Fibroblast of skin of abdomen (primary cell): ENCODE measurements at places on chromosomes 5 and 9.

DNA sequence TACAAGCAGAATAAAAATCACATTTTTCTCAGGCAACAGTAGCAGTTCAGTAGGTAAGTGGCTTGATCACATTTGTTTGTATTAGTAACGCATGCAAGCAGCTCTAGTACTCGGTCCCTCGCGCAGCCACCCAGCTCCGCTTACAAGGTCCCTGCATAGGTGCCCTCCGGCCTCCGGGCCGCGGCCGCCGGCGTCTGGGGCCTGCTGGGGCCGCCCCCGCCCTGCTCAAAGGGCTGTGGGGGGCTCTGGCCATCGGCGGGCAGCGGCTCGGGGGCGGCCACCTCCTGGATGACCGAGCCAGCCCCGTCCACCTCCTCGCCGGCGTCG is 50.2 kb upstream of the UBAC1 start:
- DNase-seq: no peak

- no peak for DNase-seq
Observed at GRCh38 chr9:19108038-19108437, 5.3 kb upstream of the HAUS6 start.

DNA sequence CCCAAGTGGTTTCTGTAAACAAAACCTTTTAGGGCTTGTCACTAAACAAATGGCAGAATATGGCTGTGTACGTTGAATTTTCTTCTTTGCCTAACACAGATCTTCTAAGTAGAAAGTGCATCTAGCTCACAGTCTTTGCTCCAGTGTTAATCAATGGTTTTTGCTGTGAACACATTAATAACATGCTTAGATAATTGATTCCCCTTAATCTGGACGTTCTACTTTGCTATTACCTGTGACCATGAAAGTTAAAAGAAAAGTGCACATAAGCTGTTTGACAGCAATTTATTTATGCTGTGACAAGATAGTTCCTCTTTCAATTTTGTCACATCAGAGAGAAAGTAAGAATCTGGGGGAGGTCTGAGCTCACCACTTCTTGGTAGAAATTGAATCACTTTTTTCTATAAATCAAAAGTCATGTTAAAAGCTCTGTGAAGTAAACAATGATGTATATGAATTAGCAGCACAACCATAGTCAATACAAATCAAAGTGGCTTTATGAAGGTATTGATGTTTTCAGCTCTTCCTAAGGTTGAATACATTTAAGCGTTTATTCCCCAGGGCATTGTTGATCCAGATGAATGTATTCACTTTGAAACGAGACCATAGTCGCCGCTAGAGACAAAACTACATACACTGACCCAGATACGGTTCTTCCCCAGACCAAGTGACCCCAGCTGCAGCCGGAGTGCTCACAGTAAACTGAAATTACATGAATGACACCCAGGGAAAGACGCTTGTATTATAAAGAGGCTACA is 174.6 kb upstream of the ZNF608 start:
- DNase-seq: no peak

DNA sequence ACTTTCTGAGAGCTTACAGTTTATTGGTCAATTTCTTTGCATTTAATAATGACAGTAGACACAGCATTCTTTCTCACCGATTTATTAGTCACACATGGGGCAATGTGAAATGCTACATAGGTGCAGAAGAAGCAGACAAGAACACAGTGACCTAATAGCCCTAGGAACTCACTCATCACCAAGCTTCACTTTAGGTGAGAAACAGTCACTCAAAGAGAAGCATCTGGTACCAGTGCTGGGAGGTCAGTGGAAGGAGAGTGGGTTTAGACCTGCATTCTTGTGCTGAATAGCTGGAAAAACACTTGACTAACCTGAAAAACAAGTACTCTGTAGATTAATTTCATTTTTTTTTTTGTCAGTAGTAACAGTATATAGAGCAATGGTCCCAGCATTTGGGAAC is 179.6 kb downstream of the GRIA1 start:
- peak; percentile 26 for DNase-seq

- DNase-seq: no peak
Observed at GRCh38 chr5:113512341-113512740, 1.2 kb upstream of the YTHDC2 start.

DNA sequence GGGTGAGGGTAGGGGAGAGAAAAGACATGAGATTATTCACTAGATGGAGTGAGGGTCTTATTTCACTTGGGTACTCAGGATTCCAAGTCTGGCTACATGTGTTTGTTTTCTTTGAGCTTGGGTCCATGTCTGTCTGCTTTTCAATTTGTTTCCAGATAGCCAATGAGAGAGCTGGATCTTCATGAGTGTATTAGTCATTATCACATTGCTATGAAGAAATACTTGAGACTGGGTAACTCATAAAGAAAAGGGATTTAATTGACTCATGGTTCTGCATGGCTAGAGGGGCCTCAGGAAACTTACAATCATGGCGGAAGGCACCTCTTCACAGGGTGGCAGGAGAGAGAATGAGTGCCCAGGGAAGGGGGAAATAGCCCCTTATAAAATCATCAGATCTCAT is 196.8 kb upstream of the TRIM32 start:
- DNase-seq: no peak

DNA sequence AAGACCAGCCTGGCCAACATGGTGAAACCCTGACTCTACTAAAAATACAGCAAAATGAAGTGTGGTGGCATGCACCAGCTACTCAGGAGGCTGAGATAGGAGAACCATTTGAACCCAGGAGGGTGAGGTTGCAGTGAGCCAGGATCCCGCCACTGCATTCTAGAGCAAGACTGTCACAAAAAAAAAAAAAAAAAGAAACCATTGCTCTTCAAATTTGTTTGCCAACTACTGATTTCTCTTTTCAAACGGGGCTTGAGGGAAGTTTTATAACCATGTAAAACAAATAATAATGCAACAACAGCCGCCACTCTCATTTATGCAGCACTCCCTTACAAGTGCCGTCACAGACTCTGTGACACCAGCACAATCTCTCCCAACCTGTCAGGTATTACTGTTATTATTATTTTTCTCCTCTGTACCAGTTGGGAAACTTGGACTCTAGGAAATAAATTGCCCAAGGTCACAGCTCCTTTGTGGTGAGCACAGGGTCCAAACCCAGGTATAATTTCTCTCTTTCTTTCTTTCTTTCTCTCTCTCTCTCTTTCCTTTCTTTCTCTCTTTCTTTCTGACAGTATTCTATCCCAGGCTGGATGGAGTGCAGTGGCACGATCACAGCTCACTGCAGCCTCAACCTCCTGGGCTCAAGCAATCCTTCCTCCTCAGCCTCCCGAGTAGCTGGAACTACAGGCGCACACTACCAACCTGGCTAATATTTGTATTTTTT is 25.4 kb downstream of the SERINC5 start:
- no peak for DNase-seq

DNA sequence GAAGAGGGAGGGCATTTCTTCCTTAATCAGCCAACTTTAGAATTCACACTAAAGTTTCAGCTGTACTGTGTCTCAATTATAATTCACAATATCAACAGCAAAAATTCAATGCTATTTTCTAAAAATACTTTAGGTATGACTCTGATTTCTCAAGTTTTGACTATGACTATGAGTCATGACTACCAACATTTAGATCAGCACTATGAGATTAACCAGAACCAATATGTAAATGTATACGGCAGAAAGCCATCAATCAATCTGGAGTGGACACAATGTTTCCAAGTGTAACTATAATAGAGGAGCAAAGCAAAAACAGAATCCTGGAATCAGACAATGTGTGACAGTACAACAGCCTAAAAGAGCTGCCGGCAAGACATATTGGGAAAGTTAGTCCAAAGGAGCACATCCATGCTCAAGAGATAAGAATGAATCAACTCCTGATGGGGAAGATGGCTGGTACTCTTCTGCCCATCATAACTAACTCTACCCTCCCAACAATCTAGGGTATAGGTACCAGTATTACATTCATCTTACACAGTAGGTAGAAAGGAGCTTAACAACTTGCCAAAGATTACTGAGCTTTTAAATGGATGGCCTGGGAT is 294.4 kb downstream of the SEMA5A start:
- peak; percentile 77 for DNase-seq

DNA sequence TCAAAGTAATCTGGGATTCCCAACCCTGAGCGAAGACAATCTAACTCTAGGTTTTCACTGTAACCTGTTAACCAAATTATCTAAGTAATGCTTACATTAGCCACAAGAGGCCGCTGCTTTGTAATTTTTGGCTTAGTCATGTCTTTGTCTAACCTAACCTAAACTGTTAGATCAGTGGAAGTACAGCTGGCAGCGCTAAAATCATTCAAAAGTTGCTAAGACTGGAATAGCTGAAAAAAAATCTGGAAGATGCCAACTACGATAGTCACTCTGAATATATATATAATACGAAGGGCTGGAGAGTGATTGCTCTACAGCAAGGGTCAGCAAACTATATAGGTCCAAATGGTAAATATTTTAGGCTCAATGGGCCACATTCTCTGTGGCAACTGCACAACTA is 60.2 kb downstream of the FBXO38 start:
- DNase-seq: peak; percentile 62

DNA sequence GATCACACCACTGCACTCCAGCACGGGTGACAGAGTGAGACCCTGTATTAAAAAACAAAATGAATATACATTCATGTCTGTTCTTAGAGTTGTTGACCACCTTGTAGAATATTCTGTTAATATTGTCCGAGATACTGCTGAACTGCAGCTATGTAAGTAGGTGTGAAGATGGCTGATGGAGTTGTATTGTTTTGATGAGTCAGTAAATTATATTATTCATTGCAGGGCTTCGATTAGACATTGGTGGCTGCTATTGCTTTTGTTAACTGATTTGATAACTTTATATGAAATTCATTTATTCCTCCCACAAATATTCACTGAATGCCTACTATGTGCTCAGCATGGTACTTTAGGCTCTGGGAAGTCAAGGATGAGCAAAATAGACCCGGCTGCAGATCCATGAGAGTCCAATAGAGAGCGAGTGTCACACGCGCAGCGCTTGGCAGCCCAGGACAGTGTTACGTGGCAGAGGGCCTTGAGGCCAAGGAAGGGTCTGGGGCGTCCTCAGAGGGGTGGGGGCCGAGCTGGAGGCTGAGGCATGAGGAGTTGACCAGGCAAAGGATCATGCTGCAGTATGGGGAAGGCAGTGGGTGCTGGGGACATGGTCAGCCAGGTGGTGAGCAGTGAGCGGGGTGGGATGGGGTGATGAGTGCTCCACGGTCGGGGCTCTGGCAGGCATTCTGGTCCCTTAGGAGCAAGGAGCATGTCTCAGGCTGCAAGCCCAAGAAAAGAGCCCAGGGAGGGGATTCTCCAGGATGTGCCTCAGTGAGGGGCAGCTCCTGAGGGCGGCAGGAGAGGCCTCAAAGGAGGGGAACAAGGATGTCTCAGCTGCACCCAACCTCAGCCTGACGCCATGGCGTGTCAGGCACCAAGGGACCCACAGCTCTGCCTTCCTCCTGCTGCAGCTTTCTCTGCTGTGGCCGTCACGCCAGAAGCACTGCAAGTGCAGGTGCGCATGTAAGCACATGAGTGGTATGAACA is 243.5 kb downstream of the GADD45G start:
- DNase-seq: no peak

DNA sequence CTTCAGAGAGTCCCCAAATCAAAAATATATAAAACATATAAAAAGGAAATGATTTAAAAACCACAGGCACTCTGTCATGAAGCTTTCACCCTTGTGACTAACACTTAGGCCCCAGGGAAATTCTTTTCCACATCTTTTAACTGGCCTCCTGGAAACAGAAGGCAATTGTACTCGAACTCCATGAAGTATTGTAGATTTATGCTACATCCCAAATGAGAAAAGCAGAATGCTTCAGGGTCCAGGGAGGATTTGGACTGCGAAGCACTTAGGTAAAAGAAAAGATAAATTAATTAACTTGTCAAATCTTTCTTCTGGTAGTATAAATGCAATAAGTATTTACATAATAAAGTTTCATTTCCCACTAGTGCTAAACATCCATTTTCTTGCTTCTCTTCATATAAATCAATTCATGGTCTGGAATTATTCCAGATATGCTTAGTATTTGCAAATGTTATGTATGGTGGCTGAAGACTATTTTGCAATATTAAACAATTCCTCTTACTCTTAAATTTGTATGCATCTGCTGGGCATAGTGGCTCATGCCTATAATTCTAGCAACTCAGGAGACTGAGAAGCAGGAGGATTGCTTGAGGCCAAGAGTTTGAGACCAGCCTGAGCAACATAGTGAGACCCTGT is 64.9 kb upstream of the ELL2 start:
- DNase-seq: peak; percentile 93

GRCh38 chr5:36421256-36421655 is 119.6 kb upstream of the RANBP3L start:
- no peak for DNase-seq

DNA sequence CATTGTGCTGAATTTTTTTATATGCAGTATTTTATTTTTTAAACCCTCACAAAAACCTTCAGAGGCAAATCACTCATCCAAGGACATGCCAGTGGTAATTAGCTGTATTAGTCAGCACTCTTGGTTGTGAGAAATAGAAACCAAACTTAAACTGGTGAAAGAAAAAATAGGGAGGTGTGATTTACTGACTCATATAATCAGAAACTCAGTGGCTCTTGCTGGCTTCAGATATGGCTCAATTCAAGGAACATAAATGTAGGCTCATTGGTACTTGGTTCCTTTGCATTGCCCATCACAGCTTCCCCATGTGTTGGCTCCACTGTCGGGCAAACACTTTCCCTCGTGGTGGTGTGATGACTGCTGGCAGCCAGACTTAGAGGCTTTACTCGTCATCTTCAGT is 497.2 kb downstream of the MAT2B start:
- peak; percentile 85 for DNase-seq

DNA sequence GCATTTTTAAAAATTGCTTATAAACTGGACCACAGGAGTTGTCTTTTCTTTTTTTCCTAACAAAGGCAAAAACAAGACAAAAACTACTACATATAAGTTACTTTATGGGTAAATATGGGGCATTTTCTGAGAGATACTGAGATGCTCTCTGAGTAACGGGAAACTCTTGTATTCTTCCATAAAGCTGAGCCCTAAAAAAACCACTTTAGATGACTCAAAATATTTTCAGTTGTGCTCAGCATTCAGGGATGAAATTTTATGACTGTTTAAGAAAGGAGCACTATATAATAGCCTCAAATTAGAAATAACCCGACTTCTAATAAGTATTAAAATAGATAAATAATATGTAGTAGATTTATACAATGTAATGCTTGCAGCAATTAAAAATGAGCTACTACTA is 644.5 kb downstream of the KCTD16 start:
- DNase-seq: no peak

DNA sequence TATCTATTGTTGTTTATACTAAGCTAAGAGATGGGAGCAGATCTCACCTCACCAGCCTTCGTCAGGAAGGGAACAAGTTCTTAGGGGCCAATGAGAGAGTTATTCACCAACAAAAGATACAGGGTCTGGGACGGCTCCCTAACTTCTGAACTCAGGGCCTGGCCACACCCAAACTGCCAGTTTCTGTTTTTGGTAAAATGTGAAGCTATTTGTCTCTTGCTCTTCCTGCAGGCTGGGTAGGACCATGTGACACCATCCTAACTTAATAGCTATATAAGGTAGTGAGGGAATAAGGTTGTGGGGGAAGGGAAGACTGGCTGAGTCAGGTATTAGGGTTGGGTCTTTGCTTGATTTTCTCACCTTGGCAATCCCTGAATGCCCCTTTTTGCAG is 480.5 kb downstream of the KDM4C start:
- no peak for DNase-seq
